ENCODE measurements at places on chromosomes 1 and 21.

DNA sequence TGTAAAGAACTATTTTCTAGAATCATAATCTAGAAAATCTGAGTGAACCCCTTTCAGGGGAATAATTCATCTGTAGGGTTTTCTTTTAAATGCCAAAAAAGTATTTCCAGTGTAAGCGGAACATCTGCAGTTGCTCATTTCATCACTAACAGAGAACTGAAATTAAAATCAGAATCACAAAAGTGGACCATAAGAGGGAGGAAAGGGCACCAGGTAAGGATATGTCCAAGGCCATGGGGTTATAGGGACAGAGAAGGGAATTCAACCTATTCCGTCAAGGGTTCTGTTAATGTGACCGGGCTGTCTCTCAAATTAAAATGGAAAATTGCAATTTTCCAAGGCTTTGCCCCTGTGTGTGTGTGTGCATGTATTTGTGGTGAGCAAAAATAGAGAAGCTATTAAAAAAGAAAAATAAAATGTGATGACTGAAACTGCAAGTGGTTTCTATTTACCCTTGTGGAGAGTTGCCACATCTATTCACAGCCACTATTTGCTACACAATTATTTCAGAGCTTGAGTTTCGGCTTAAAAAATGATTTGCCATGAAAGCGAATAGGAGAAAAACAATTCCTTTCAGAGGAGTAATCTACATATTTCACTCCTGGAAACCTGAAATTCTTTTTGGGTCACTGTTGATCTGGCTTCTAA, 53.1 kb downstream of the APP start:
- no peak for DNase-seq

- DNase-seq, result no peak
These were observed 28.2 kb downstream of the ATP8B2 start for GRCh38 chr1:154353460-154353904.

DNA sequence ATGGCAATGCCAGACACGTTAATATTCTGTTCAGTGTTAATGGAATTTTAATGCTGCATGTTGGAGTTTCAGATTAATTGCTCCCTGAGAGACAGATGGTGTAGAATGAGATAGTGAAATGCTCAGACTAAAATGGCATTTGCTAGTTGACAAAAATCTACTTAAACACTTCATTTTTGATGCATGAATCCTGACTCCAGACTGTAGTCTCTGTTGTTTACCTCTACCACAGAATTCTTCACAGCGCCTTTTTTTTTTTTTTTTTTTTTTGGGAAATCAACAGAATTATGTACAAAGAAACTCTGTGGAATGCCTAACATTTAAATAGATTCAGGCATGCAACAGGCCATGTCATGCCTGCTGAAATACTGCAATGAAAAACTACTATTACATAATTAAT, 111.3 kb downstream of the PLPPR5 start:
- no peak for DNase-seq

DNA sequence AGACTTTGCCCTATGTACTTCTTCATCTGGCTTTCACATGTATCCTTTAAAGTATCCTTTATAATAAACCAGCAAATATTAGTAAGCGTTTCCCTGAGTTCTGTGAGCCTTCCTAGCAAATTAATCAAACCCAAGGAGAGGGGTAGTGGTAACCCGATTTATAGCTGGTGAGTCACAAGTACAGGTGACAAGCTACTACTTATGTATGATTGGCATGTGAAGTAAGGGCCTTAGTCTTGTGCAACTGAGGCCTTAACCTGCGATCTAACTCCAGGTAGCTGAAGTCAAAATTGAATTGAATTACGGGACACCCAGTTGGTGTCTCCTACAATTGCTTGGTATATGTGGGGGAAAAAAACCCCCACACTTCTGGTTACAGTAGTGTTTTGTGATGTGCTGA, 26.0 kb downstream of the SLC16A1 start:
- DNase-seq, result no peak

DNA sequence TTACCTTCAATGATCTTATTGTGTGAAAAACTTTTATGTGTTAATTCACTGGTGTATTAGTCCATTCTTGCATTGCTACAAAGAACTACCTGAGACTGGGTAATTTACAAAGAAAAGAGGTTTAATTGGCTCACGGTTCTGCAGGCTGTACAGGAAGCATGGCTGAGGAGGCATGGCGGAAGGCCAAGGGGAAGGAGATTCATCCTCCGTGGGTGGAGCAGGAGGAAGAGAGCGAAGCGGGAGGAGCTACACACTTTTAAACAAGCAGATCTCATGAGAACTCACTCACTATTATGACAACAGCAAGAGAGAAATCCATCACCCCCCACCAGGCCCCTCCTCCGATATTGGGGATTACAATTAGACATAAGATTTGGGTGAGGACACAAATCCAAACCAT, 44.2 kb upstream of the RGS7 start:
- DNase-seq, result no peak

GRCh38 chr1:39262802-39263201, 58.3 kb downstream of the MACF1 start:
- DNase-seq, result no peak

DNA sequence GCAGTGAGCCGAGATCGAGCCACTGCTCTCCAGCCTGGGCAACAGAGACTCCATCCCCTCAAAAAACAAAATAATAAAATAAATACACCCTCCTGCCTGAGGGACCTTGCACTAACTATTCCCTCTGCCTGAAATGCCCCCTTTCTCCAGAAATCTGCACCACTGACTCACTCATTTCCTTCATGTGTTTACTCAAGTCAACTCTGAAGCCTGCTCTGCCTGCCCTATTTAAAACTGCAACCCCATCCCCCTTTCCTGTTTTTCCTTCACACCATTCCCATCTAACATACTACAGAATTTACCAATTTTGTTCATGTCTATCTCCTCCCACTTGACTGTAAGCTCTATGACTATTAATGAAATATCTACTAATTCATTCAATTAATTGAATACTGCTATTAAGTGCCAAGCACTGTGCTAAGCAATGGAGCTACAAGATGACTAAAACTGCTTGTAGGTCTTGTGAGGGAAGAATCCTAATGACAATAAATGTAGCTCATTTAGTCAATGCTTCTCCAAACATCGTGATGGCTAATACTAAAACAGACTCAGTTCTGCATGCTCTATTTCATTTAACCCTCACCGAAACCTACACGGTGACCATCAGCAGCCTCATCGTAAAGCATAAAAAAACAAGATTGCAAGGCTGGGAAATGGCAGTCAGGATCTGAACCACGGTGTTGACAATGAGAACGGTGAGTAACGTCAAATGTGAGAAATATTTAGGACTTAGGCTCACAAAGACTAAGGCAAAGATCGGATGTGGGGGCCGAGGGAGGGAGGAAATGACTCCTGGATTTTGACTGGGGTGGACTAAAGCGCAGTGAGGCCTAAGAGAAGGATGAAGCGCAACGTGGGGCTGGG, 749 bp upstream of the TMEM39B start:
- DNase-seq, result no peak

GRCh38 chr1:110243146-110243545, 33.0 kb downstream of the KCNC4 start:
- no peak for DNase-seq

DNA sequence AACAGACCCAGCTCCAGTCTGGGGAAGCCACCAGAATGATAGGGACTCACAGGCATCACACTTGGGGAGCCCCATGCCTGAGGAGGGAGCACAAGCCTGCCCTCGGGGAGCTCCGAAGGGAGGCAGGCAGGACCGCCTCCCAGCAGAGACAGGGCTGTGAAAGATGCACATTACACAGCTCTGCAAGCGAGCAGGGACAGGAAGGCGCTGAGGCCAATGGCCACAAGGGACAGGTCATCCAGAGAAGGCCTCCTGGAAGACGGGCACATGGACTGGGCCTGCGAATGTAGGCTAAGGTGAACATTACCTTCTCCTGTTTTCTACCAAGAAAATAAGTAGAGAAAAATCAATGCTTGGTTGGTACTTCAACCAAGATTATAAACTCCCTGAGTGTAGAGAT, 4.2 kb downstream of the NPR1 start:
- no peak for DNase-seq

- DNase-seq, result no peak
These were observed 6.6 kb downstream of the KPNA6 start for GRCh38 chr1:32114420-32114819.

DNA sequence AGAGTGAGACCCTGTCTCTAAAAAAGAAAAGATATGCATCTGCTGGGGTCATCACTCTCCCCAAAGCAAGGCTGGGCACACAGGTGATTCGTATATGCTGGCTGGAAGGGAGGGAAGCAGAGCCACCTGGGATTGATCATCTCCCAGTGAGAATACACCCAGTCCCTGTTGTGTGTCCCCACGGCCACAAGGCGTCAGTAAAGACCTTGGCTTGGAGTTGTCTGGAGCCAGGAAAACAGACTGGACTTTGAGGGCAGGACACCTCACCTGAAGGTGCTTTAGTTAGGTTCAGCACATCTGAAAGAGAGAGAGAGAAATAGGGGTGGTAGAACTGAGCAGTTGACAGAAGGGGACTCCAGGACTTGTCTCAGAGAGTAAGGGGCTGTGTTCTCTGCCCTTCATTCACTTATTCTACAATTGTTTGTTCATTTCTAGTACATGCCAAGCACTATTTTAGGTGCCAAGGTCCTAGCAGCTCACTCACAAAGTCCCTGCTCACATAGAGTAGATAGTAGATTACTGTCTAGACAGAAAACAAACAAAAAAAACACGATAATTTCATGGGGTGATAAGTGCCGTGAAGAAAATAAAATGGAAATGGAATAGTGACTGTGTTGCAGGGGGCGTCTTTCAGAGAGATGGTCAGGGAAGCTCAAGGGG, 13.5 kb downstream of the CITED4 start:
- peak; percentile 56 for DNase-seq

DNA sequence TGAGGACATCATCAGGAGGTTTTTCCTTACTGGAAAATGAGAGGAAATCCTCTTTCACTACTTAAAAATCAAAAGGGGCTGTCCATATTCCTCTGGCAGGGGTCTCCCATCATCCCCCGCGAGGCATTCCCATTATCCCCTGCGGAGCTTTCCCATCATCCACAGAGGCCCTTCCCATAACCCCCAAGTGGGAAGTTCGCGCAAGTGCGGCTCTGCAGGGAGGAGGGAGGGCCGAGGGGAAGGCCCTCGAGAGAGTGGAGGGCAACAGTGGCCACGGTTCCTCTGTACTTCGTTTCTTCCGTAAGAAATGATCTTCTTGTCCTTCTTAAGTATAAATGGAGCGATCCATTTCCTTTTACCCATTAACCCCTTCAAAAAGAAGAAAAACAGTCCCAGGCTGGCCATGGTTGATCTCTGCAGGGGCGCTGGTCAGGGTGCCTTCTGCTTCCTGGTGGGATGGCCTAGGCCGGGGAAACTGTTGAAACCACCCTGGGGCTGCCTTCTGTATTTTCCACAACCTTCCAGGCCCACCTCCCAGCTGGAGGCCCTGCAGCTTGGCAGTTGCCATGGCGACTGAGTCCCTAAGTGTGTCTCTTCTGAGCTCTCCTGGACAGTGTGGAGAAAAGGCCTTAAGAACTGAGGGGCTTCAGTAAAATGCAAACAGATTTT, 3.6 kb upstream of the RSPH1 start:
- no peak for DNase-seq

GRCh38 chr1:91397605-91398004, 7.0 kb downstream of the HFM1 start:
- DNase-seq, result no peak

DNA sequence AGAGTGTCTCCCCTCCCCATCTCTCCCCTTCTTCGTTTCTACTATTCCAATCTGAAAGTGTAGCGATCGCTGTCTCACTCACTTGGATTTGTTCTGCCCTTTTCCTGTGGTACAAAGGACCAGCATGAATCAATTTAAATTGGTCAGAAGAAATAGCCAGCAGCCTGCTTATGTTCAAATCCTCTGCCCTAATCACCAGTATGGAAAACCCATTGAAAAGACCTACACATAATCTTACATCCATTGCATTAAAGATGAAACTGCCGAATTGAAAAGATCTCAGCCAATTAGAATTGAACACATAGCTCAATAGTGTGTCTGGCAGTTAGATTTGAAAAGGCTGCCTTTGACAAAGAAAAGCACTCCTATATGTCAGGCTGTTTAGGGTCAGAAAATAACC, 122.6 kb downstream of the TNNI3K start:
- DNase-seq, result no peak

GRCh38 chr21:21664871-21665270, 666.7 kb downstream of the NCAM2 start:
- DNase-seq, result no peak

GRCh38 chr1:89627596-89627962, 5.3 kb upstream of the LRRC8C start:
- DNase-seq, result no peak

DNA sequence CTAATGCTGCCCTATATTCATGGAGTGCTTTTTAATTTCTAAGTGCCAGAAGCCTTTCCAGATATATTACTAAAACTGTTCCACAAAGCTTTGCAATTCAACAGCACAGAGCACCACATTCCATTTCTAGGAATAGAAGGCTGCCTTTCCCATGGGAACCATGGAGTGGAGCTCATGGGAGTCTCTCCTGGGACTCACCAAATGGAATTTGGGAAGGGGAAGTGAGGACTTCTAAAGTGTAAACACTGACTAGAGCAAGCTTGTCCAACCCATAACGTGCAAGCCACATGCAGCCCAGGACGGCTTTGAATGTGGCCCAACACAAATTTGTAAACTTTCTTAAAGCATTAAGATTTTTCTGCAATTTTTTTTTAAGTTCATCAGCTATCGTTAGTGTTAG, 190.4 kb upstream of the TNR start:
- no peak for DNase-seq

- peak; percentile 39 for DNase-seq
These were observed 4.0 kb upstream of the CSF3R start for GRCh38 chr1:36486439-36487335.

GRCh38 chr1:87869567-87869966, 540.9 kb downstream of the LMO4 start:
- DNase-seq, result no peak

- no peak for DNase-seq
These were observed 5.9 kb upstream of the FNDC5 start for GRCh38 chr1:32876341-32877210.

GRCh38 chr1:43121256-43121900, 50.7 kb downstream of the EBNA1BP2 start:
- DNase-seq, result no peak

DNA sequence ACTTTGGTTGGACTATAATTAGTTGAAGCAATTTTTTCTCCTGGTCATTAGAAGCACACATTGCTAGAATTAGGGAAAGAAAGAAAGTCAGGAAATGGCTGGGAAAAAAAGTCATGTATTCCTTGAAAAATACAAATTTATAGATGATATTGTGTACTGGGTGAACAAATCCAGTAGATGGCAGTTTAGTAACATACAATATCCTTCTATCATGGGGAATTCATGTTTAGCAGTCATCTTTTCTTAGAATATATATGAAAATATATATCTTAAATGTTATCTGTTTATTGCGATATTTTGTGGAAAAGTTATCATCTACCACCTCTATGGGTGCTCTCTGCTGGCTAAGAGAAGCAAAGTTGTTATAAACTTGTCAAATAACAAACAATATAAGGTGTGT, 13.1 kb upstream of the ZRANB2 start:
- DNase-seq, result no peak

GRCh38 chr21:14720237-14720636, 174.1 kb upstream of the SAMSN1 start:
- no peak for DNase-seq

All from progenitor cell of endocrine pancreas (in vitro differentiated cells).